ENCODE measurements at places on chromosomes 3 and 15. TPM values are rescaled to one million over a fixed set of nuclear protein-coding genes. Genes with fewer than 3 reads are reported as not detected.

- no peak overlapping the region for H3K27ac ChIP-seq
- H3K27me3 ChIP-seq = peaks cover 14% of the 10 kb centered on the region
- H3K4me3 ChIP-seq = no peak overlapping the region
- no peaks in the 10 kb centered on the region for H3K4me1 ChIP-seq
- DNase-seq = no peak
- H3K36me3 ChIP-seq = no peaks in the 10 kb centered on the region
Measured at GRCh38 chr3:172913911-172914655, 163.6 kb downstream of the ECT2 start.

DNA sequence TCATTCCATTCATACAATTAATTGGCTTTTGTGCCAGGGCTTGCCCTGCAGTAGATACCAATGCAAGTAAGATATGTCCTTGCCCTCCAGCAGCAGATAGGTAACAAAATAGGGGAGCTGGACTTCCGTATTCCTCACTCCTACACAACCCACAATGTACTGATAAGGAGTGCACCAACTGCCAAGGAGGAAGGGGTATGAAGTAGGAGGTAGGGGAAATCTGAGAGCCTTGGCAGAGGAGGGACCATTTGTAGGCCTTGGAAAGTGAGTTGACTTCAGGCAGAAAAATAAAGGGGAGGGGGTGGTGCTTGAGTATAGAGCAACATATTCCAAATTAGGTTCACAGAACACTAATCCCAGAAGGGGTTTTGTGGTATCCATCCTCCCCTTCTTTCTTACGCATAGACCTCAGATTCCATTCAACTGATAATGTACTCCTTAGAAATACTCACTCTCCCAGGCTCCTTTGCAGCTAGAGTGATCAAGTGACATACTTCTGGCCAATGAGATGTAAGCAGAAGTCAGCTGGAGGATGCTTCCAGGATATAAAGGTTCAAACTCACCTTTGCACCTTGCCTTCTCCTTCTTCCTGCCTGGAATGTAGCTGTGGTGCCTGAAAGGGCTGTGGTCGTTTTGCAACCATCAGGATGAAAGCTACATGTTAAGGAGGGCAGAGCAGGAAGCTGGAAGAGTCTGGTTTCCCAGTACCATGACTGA lies 127.1 kb upstream of the SMAD3 start:
- no peak overlapping the region for H3K27ac ChIP-seq
- H3K36me3 ChIP-seq = peaks cover 4% of the 10 kb centered on the region
- no peak for DNase-seq
- no peak overlapping the region for H3K4me3 ChIP-seq
- H3K4me1 ChIP-seq = peaks cover 12% of the 10 kb centered on the region

DNA sequence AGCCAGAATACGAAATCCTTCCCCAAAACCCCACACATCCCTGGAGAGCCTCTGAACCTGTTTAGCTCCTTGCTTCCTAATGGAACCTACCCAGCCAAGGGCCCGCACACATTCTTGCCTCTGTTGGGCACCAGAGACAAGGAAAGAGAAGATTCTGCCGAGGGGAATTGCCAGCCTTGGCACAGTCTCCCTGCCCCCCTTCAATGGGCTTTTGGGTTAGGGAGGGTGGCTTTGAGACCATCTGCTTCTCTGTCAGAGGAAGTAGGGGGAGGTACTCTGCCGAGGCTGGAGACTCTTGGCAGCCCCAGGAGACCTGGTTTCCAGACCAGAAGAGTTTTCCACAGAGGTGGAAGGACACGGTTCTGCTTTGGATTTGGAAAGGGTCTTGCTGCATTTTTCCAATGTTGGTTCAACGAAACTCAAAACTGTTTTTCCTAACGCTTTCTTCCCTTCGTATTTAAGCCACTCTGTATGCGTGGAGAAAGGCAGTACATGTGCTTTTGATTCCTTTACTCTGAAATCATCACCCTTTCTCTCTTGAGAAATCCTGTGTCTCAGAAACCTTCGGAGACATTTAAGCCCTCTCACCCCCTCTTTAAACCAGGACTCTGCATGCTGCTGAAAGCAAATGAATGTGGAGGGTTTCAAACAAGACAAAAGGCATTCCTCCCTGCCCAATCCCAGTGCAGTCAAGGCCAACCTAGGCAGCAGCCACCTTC lies 78.8 kb upstream of the PRR23C start:
- no peak for DNase-seq
- no peaks in the 10 kb centered on the region for H3K36me3 ChIP-seq
- H3K4me1 ChIP-seq = peaks cover 15% of the 10 kb centered on the region
- no peak overlapping the region for H3K4me3 ChIP-seq

- peaks cover 26% of the 10 kb centered on the region for H3K27me3 ChIP-seq
- peaks cover 27% of the 10 kb centered on the region for H3K4me1 ChIP-seq
- no peak for DNase-seq
- H3K4me3 ChIP-seq = no peak overlapping the region
- no peak overlapping the region for H3K27ac ChIP-seq
- H3K36me3 ChIP-seq = no peaks in the 10 kb centered on the region
Measured at GRCh38 chr3:194574639-194575483, 58.4 kb downstream of the TMEM44 start.

Gene EXD1
- total RNA-seq = not detected

DNA sequence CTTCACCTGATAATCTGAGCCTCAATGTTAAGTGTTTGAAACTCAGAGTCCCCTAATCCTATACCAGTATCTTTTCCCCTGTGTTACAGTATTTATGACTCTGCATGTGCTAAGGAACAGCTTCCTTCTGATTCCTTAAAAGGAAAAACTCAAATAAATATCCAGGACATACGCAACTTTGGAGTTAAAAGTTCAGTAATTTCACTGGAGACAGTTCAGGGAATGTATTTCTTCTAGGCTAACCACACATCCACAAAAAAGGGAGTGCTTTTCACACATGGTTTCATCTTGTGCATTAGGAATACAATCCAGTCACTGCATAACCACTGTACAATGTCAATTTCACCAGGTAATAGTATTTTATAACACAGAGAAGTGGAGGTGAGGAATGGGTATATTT lies 31.0 kb downstream of the PGBD4 start:
- no peaks in the 10 kb centered on the region for H3K4me1 ChIP-seq
- no peak overlapping the region for H3K27ac ChIP-seq
- DNase-seq = no peak
- H3K27me3 ChIP-seq = no peaks in the 10 kb centered on the region
- no peaks in the 10 kb centered on the region for H3K36me3 ChIP-seq

Gene TEX55
- not detected for total RNA-seq

Gene HYPK
- total RNA-seq = 23.6 TPM

- DNase-seq = peak; percentile 44
- H3K27ac ChIP-seq = no peak overlapping the region
- no peak overlapping the region for H3K4me3 ChIP-seq
- peaks cover 28% of the 10 kb centered on the region for H3K4me1 ChIP-seq
- H3K27me3 ChIP-seq = peaks cover 24% of the 10 kb centered on the region
- H3K36me3 ChIP-seq = no peaks in the 10 kb centered on the region
Measured at GRCh38 chr3:56988458-56989168, 71.9 kb upstream of the SPATA12 start.

- H3K4me1 ChIP-seq = no peaks in the 10 kb centered on the region
- peaks cover 4% of the 10 kb centered on the region for H3K27me3 ChIP-seq
- no peak for DNase-seq
- H3K27ac ChIP-seq = no peak overlapping the region
Measured at GRCh38 chr15:84023636-84024035, 211.9 kb upstream of the GOLGA6L4 start.

DNA sequence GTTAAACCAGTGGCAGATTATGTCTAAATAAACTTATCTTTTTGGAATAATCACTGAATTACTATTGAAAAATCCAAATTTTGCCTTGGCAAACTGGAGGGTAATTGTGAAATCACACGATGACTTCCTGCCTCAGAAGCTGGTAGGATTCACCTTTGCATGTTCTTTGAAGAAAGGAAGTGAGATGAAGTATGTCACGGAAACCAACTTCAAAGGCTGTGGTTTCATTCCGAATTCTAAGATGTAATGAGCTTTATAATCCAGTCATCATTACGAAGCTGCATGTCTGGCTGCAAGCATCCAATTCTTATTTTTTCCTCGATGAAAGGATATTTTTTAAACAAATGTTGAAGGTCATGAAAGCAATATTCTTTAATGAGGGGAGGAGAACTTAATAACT lies 15.0 kb upstream of the ZBED2 start:
- peak overlapping the region; percentile 69 for H3K4me3 ChIP-seq
- peaks cover 93% of the 10 kb centered on the region for H3K4me1 ChIP-seq
- H3K27ac ChIP-seq = peak overlapping the region; percentile 98
- DNase-seq = peak; percentile 39

Gene GOLGA6D
- total RNA-seq = not detected

DNA sequence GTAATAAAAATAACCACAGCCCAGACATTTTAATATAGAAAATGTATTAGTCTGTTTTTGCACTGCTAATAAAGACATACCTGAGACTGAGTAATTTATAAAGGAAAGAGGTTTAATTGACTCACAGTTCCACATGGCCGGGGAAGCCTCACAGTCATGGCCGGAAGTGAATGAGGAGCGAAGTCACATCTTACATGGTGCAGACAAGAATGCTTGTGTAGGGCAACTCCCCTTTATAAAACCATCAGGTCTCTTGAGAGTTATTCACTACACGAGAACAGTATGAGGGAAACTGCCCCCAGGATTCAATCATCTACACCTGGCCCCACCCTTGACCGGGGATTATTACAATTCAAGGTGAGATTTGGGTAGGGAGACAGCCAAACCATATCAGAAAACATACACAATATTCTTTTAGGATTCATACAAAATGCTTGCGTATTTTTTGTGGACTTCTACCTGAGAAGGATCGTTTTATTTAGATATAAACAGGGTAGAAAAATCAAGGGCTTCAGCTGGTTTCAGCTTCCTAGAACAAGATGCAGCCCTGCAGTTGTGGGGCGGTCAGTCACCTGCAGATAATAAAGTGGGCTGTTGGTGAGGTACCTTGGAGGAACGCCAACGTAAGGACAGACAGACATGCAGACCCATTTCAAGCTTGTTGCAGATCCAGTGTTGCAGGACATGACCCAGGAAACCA lies 101.9 kb downstream of the TNIK start:
- H3K4me1 ChIP-seq = peaks cover 42% of the 10 kb centered on the region
- H3K36me3 ChIP-seq = peaks cover 15% of the 10 kb centered on the region
- no peak for DNase-seq
- no peak overlapping the region for H3K4me3 ChIP-seq
- H3K27ac ChIP-seq = no peak overlapping the region

Gene DOCK3
- 1.1 TPM for total RNA-seq

DNA sequence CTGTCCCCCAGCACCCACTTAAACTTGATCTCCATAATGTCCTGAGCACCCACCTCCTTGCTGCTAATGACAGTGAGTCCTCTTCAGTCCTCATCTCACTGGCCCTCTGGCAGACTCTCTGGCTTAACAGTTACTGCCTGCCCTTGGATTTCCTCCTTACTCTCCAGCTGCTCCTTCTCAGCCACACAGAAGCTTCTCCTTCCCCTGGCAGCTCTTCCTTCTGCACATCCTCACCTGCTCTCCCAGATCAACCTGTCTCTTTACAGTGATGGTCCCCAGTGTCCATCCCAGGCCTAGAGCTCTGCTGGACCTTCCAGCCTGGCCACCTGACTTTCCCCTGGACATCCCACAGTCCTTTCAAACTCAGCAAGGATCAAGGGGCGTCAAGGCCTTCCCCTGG lies 47.4 kb upstream of the SMAD3 start:
- peaks cover 14% of the 10 kb centered on the region for H3K4me1 ChIP-seq
- no peak for DNase-seq
- peaks cover 22% of the 10 kb centered on the region for H3K27me3 ChIP-seq
- H3K36me3 ChIP-seq = no peaks in the 10 kb centered on the region
- no peak overlapping the region for H3K4me3 ChIP-seq

DNA sequence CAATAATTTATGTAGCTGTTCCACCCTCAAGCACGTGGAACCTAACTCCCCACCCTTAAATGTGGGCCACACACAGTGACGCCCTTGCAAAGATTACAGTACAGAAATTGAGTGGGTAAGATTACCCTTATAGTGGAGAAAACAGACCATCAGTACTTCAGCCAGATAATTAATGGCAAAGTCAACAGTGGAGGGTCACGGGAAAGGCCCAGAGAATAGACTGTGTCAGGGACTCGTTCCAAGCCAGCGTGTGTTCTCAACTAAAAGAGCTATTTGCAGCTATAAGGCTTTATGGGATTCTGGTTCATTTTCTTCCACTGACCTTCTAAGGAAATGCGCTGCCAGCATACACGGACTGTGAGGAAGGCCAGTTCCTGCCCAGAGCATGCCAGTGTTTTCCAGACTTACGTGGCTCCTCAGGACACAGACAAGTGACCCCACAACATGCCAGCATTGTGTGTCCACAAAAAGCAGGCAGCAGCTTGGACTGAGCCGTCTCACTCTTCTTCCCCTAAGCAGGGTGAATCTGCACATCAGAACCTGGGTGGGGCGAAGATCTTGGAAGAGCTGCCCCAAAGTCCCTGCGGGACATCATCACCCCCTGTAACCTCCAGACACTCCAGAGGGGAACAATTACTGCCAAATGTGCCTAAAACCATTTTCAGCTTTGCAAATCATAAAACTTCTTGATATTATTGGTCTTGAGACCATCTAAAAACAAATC lies 428.5 kb downstream of the OCA2 start:
- DNase-seq = no peak
- H3K4me1 ChIP-seq = no peaks in the 10 kb centered on the region
- H3K36me3 ChIP-seq = no peaks in the 10 kb centered on the region
- no peak overlapping the region for H3K4me3 ChIP-seq
- no peaks in the 10 kb centered on the region for H3K27me3 ChIP-seq

GRCh38 chr3:127690823-127691452 lies 18.2 kb downstream of the ABTB1 start:
- H3K27me3 ChIP-seq = no peaks in the 10 kb centered on the region
- no peaks in the 10 kb centered on the region for H3K4me1 ChIP-seq
- no peak for DNase-seq

Gene IL17RB
- 33.3 TPM for total RNA-seq

Gene CPLX3
- 0.16 TPM for total RNA-seq

- no peak for DNase-seq
- H3K4me3 ChIP-seq = no peak overlapping the region
- H3K27me3 ChIP-seq = no peaks in the 10 kb centered on the region
- H3K4me1 ChIP-seq = no peaks in the 10 kb centered on the region
Measured at GRCh38 chr3:114857299-114857701, 289.8 kb downstream of the ZBTB20 start.

Gene FAM81A
- 0.69 TPM for total RNA-seq

DNA sequence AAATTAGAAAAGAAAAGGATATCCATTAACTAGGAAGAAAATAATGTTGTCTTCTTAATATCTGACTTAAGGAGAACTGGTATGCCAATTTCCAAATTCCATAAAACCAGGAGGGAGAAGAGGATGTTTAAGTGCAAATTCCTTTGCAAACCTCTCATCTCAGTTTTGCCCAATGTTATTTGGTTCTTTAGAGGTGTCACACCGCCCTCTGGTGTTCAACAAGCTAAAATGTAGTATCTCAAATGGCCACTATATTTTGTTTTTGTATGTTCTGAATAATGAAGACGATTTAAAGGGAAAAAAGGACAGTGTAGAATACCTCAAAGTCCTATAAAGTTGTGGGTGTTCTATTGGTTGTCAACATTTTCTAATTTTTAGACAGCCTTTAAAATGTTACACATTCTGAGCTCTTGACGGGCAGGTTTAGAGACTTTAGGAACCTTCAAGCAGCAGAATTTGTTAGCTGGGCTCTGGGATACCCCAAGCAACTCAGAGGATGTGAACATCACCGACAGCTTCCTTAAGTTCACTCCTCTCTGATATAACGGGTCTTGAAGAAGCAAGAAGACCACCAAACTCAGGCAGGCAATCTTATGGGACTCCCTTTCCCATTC lies 458.3 kb downstream of the MFSD1 start:
- DNase-seq = no peak
- H3K27me3 ChIP-seq = peaks cover 4% of the 10 kb centered on the region
- no peak overlapping the region for H3K4me3 ChIP-seq
- H3K27ac ChIP-seq = no peak overlapping the region
- H3K4me1 ChIP-seq = no peaks in the 10 kb centered on the region

- no peak overlapping the region for H3K27ac ChIP-seq
- H3K36me3 ChIP-seq = no peaks in the 10 kb centered on the region
- H3K27me3 ChIP-seq = peaks cover 3% of the 10 kb centered on the region
- DNase-seq = no peak
- no peaks in the 10 kb centered on the region for H3K4me1 ChIP-seq
Measured at GRCh38 chr3:70890020-70890394, 577.6 kb upstream of the MDFIC2 start.

Data from activated T-helper 2 cell treated with anti-CD3 and anti-CD28 coated beads, Interferon-gamma antibody, Interleukin-2, Interleukin-4, amounts not matched to agents 10 μg/mL and 5 μg/mL and 100 μg/mL, durations not matched to agents 14 hours and 24 hours and 36 hours (primary cell).